ENCODE measurements at places on chromosomes 2 and 18.

DNA sequence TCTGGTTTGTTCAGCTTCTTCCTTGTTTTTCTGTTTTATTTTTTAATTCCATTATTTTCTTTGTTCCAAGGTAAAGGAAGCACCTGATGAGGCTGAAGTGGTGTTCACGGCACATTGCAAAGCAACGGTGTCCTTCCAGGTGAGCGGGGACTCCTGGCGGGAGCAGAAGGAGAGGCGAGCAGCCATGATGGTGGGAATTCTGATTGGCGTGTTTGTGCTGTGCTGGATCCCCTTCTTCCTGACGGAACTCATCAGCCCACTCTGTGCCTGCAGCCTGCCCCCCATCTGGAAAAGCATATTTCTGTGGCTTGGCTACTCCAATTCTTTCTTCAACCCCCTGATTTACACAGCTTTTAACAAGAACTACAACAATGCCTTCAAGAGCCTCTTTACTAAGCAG, 88.4 kb downstream of the DDX18 start:
- no peak for DNase-seq

DNA sequence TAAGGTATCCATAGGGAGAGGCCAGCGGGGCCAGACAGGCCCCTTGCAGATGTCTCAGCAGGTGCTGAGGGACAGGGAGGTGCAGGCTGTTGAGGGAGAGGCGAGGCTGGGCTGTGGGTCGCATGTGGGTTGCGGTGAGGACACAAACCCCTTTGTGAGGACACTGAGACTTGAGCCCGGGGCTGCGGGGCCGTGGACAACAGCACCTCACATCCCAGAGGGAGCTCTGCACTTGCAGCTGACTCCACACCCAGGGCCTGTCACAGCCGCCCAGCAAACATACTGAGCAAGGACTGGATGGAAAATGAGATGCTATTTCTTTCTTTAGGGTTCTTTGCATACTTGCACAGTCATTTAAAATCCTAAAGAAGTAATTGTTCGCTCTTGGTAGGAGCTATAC, 95.3 kb upstream of the NFATC1 start:
- DNase-seq, result no peak

DNA sequence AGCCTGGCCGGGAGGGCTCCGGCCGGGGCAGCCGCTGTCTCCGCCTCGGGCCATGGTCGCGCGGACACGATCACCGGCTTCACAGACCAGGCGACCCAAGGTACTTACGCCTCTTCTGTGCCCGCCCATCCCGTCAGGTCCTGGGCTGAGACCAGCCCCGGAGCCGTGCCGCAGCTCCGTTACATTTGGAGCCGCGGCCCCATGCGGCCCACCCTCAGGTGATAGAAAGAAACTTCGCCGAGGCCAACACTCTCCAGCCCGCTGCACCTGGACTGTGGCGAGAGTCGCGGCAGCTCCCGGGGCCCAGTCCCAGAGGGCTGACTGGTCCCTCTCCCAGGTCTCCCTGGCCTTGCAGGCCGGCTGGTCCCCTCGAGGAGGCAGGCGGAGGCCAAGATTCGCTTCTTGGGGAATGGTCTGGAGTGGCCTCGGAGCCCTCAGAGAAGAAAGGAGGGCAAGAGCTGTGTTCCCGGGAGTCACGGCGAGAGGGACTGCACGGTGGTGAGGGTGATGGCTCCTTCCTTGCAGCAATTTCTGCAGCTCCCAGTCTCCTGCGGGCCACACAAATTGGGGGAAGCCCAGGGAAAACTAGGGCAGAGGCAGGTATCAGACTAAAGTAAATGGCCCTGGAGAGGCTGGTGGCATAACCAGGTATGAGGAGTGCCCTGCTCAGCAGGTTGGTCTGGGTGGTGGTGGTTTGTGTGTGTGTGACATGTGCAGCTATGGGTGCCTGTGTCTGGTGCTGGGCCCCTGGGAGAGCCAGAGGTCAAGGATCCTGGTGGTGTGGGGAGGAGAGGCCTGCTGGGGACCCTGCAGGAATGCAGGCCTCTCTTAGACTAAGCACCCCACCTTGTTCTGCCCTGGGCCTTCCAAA, 822 bp downstream of the GDF7 start:
- DNase-seq, result no peak

GRCh38 chr2:57828221-57828620, 218.4 kb upstream of the VRK2 start:
- DNase-seq, result no peak

- no peak for DNase-seq
Observed at GRCh38 chr2:212903413-212903812, 248.0 kb downstream of the IKZF2 start.

DNA sequence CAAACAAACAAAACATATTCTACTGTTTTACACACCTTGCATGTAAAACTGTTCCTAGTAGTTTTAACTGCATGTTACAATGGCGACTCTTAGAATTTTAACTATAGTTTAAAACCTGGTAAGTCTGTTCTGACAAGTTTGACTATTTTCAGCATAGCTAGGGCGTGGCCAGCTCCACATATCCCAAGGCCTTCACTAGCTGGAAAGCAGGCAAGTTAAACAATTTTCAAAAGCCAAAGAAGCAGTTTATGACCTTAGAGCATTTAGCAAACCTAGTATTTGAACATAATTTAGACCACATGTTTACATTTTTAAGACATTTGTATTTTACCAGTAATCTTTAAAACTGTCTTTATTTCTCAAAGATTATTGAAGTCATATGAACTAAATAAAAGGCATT, 402.8 kb upstream of the SYT4 start:
- no peak for DNase-seq

- no peak for DNase-seq
Observed at GRCh38 chr18:5979971-5980457, 84.7 kb upstream of the TMEM200C start.

DNA sequence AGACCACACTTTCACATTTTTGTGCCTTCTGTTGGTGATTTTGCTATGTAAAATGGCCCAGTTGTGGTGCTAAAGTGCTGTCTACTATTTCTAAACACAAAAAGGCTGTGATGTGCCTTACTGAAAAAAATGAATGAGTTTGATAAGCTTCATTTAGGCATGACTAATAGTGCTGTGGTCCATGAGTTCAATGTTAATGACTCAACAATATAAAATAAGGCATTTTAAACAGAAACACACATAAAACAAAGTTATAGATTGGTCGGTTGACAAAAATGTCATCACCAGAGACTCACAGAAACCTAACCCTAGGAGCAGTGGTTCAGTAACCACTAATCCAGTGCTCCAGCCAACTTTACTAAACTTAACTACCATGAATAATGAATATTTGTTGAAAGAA, 160.0 kb downstream of the DNAH6 start:
- no peak for DNase-seq

- no peak for DNase-seq
Observed at GRCh38 chr2:173355866-173356508, 1.3 kb downstream of the CDCA7 start.

GRCh38 chr2:80519121-80519643, 214.6 kb upstream of the LRRTM1 start:
- DNase-seq, result no peak

DNA sequence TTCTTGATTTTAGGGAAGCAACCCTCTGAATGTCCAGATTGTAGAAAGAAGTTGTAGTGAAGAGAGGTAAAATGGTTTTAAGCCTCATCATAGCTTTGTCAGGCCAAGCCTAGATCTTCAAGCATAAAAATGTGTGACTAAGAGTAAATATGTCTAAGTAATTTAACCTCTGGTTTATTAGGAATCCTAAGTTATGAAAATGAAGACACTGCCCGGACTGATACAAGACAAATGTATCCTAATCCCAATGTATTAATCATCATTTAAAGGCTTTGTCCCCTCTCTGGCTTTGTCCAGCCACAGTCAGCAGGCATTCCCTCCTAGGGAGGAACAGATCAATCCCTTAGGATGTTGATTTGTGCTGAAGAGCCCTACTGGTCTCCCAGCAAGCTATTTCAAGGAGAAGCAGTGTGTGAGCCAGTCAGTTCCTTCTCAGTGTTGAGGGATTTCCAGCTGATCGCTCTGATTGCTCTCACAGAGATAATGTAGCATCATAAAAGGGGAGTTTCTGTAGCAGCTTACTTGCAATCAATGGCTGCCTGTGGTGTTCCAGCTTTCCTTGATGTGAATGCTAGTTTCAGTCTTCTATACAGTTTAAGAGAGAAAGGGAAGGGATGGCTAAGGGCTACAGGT, 796.1 kb downstream of the EPHA4 start:
- no peak for DNase-seq

- no peak for DNase-seq
Observed at GRCh38 chr2:149858901-149859634, 271.5 kb upstream of the MMADHC start.

- DNase-seq, result no peak
Observed at GRCh38 chr2:67727623-67728022, 330.5 kb downstream of the ETAA1 start.

DNA sequence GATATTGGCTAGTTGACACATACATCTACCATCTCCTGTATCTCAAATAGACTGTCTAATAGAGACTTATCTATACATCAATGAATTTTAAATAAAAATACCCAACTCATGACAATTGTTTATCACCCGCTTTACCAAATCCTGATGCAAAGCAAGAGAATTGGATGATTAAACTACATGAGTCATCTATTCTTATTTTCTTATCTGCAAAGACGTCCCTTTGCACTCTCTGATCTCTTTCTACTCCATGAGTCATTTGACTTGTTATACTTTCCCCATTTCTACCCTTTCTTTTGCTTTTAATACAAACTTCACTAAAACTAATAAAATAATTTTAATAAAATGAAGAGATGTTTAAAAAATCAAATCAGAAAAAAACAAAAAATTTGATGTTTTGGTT, 261.7 kb upstream of the MAP2 start:
- DNase-seq, result no peak

DNA sequence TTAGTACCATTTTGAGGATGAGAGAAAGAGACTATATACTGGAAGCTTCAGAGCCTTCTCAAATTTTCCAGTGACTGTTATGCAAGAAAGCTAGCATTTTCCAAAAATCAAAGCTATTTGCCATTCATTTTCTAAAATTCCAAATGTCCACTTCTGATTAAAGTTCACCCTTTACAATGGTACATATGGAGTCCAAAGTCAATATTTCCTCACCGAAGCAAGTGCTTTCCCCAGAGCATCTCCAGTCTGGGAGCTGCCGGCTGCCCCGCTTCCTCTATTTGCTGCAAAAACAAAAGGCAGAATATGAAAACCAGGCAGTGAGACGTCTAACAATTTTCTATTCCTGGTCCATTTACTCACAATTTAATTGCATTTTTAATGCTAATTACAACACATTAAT, 302.0 kb upstream of the CCDC68 start:
- DNase-seq, result no peak

GRCh38 chr2:118115761-118116160, 27.5 kb downstream of the INSIG2 start:
- DNase-seq, result no peak

DNA sequence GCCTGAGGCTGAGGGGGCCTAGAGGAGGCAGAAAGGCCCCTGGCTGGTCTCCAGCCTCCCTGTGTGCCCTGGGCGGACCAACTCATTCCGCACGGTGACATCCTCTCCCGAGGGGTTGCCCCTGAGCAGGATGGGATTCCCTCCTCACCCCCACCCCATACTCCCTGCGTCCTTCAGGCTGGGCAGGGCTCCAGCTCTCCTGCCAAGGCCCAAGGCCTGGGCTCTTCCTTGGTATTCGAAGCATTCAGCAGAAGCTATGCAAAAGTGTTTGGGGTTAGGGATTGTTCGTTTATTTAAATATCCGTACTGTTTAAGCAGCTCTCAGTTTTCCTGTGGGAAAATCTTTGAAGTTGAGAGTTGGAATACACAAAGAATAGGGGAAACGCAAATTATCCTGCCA, 113.1 kb upstream of the RAB12 start:
- no peak for DNase-seq

DNA sequence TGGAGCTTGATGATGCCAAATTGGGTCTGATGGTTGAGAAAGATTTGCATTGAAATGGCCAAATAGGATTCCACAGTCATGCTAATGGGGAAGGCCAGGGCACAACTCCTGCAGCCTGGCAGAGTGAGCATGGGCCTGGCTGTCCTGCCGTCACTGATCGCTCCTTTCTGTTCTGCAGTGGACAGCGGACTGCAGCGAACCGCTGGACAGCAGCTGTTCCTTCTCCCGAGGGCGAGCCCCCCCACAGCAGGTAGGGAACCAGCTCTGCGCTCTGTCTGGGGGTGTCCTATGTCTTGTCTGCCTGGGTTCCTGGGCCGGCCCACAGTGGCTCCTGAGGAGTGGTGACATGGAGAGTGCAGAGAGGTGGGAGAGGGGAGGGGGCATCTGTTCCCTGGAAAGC, 97.6 kb downstream of the CTIF start:
- no peak for DNase-seq

DNA sequence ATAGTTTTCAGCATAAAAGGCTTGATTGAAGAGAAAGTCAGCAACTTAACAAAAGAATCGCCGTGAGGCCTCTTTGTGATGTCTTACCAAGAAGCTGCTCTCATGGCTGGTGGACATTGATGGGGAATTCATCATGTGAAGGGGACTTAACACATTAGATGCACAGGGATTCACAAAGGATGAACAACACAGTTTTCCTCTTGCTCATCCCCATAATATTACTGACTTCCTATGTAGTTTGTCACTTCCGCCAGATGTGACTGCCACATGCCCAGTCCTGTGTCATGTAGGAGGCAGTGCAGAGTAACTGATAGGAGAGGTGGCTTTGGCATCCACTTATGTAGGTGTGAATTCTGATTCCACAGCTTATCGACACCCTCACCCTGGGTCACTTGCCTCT, 232.6 kb upstream of the LYPD1 start:
- no peak for DNase-seq

DNA sequence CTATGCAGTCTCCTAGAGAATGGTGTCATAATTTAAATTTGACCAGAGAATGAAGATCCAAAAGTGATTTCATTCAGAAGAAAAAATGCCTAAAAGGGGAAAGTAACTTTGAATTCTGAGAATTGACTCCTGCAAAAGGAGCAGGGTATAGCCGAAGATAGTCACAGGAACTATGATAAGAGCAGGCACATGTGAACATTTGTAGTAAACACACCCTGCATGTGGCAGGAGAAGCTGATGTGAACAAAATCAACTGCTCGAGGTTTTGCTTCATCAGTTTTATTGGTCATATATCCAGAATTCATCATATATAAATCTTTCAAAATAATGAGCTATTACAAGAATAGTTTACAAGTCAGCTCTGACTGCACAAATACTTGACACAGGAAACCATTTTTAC, 14.0 kb downstream of the MCFD2 start:
- no peak for DNase-seq

DNA sequence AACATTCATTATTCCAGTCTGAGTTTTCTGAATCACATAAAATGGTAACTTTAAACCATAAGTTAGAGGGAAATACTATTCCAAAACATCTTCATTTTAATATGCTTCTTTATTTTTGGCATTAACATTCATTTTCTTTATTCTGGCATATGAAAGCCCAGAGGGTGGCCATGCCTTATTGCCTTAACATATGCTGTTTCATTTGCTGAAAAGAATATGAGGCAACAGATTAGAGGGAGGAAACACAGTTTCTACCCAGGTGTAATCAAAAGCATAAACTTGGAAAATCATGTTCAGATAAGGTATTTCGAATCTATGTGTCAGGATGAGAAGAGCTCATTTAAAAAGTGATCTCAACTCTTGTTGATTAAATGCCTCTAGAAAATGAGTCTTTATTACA, 379.9 kb upstream of the DSEL start:
- no peak for DNase-seq

Measured in anterior cingulate cortex (tissue), 58 donors.